ENCODE measurements at places on chromosomes 1 and 21.

DNA sequence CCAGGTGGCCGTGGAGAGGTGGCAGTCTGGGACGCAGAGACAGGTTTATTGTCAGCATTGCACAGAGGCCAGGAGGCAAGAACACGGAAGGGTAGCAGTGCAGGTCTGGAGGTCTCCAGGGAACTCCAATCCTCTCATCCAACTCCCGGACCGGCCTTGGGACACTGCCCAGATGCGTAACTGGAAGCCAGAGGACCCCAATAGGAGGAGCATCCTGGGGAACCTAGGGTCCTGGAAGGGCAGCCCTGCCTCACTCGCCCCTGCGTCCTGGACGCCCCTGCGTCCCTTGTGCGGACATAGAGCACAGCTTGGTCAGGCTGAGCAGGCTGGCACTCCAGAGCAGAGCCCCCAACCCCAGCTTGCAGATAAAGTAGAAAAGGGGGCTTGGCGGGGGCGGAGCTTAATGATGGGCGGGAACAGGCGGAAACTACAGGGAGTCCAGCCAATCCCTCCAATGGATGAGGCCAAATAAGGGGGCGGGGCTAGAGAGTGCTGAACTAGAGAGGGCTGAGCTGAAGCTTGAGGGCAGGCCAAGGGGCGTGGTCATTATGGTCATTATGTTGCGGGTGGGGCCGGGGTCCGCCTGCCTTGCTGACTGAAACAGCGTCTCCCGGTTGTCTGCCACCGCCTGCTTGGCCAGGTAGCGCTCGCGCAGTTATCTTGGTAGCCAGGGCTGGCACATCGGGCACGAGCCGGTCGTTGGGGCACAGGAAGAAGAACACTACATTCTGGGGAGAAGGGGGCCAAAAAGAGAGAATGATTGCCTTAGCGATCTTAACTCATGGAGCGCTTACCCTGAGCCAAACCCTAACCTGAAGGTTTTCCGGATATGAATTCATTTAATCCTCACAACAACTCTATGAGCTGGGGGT lies 3.7 kb upstream of the ARHGEF19 start:
- DNase-seq = no peak

- no peak for DNase-seq
Observed at GRCh38 chr1:155079487-155080311, 1.1 kb downstream of the EFNA3 start.

- no peak for DNase-seq
Observed at GRCh38 chr1:228548788-228549187, 61.6 kb downstream of the RNF187 start.

DNA sequence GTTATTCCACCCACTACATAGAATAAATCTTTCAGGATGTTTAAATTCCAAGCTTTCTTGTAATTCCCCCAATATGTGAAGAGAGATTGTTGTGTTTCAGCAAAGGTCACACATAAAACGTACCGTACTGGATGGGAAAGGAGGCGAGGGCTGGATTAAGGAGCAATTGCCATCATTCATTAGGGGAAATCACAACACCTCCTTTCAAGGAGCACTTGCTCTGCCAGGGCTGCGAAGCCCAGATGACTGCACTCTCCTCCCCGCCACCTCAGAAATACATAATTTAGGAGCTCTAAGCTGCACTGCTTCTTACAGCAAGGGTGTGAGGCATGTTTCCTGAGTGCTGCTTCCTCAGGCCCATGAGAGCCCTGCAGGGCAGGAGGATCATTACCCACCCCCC lies 29.6 kb downstream of the MATN1 start:
- DNase-seq = no peak

DNA sequence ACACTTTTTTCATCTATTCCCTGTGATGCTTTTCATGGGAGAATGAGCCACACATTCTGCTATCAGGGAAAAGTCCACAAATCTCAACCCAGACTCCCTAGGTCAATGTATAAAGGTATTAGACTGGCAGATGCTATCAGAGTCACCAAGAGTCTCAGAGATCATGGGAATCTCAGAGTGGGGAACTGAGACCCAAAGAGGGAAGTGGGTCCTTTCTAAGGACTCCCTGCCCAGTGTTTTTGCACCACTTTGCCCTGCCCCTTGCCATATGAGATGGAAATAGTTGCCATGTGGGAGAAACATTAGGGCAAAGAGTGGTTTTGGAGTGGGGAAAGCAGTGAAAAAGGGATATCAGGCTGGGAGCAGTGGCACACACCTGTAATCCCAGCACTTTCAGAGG lies 19.1 kb upstream of the AZIN2 start:
- no peak for DNase-seq

Data from HL-60 (cell line).